ENCODE measurements at places on chromosomes 4 and X. TPM values are rescaled to one million over a fixed set of nuclear protein-coding genes. Genes with fewer than 3 reads are reported as not detected.

Gene ZNF157
- total RNA-seq: 0.87 TPM

Gene SERPINA7
- not detected for total RNA-seq

Gene CT45A10
- total RNA-seq: not detected

Gene MAGEE2
- not detected for total RNA-seq

Gene TMEM35A
- not detected for total RNA-seq

Gene POLR2B
- 127 TPM for total RNA-seq

Gene CCDC110
- total RNA-seq: 0.90 TPM

Gene RPL34
- 2,902 TPM for total RNA-seq

Gene RFC1
- total RNA-seq: 62.5 TPM

Gene TRPC5OS
- not detected for total RNA-seq

Gene FRMPD4
- not detected for total RNA-seq

Gene CAMK2D
- total RNA-seq: 36.4 TPM

Measured in CD4-positive, alpha-beta memory T cell (primary cell).